Cerebellum (tissue), 4 donors: ENCODE measurements at places on chromosomes 1 and 21. TPM values are rescaled to one million over a fixed set of nuclear protein-coding genes. Genes with fewer than 3 reads are reported as not detected.

SLC1A7 gene
- not detected for total RNA-seq

DNA sequence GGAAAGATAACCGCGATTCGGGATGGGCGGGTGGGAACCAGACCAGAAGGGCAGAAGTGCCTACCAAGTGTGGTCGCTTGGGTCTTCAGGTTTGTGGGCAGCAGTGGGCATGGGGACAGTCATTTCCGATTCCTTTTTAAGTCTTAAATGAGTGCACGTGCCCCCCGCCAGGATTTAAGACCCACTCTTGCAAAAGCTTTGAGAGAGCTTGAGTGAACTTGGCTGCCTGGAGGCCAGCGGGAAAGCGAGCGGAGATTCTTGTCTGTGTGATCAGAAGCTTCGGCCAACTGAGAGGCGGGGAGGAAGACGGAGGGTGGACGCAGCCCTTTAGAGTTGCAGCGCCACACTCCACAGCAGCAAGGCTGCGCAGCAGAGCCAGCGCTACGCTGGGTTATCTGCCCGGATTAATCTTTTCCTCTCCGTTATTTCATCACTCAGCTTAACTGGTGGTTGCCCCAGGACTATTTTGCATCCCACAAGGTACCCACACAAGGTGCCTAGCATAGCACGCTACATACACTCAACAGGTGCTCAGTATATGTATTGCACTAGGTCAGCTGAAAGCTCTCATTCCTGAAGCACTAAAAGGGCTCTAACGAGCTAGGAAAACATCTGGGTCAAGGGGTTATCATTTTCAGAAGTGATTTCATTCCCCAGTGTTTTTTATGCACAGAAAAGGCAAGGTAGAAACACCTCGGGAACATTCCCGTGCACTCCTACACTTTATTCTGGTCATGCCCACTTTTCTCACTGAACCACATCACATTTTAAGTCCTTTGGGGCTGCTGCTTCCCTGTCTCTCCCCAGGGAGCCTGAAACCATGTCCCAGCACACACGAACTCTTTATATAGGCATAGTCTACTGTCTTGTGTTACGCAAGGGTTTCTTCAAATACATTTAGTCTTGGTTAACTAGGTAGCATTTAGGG lies 1.5 kb upstream of the BATF3 start:
- DNase-seq: no peak

DNA sequence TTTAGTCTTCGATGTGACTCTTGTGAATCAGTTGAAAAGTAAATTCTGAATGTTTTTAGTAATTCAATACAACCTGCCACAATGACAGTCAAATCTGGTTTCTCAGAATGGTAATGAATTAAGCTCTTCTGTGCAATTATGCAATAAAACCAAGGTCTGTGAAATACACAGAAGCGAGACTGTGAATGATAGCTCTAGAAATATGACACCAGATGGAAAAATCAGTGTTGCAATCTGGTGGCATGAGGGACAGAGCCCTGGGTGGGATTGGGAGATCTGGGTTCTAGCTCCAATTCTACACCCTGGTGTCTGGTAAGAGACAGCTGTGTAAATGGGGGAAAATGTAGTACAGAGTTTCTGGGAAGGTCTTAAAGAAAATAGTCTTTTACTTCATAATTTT lies 586.4 kb upstream of the ZRANB2 start:
- DNase-seq: peak; percentile 38

SFT2D2 gene
- total RNA-seq: 31.9 TPM

DNA sequence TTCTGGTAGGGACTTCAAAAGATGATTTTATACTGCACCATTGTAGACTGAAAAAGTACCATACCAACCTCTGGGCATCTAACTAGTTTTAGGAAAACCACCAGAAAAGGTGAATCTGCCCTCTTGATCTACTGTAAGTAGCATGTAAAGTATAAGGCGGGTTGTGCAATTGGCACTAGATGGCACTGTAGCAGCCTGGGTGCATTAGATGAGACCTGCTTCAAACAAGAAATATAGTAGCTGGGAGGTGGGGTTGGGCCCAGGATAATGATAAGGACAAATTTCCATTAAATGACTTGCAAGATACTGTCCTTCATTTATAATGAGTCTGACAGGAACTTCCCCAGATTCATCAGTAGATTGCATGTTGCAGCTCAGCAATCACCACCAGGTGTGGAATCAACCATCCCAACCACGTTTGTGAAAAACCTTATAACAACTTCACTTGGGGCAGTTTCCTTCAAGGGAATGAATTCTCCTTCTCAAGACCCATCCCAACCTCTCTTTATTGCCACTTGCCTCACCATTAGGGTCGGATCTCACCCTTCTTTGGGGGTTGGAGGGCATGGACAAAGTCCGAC lies 37.3 kb upstream of the IL10 start:
- DNase-seq: no peak

TEX38 gene
- total RNA-seq: not detected

TNFRSF18 gene
- total RNA-seq: not detected

DNA sequence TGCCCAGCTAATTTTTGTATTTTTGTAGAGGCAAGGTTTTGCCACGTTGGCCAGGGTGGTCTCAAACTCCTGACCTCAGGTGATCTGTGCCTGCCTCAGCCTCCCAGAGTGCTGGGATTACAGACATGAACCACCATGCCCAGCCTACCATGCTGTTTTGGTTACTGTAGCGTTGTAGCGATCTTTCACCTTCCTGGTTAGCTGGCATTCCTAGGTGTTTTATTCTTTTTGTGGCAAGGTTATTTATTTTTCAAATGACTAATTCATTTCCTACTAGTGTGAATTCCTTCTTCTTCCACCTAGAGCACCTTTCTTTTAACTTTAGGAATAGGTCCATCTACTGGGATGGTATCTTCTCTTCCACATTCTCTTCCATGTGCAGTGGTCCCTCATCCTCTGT lies 29.3 kb downstream of the TMEM200B start:
- DNase-seq: no peak

LENEP gene
- 1.5 TPM for total RNA-seq

ZBTB48 gene
- total RNA-seq: 15.5 TPM

AGPAT3 gene
- 32.3 TPM for total RNA-seq

DNA sequence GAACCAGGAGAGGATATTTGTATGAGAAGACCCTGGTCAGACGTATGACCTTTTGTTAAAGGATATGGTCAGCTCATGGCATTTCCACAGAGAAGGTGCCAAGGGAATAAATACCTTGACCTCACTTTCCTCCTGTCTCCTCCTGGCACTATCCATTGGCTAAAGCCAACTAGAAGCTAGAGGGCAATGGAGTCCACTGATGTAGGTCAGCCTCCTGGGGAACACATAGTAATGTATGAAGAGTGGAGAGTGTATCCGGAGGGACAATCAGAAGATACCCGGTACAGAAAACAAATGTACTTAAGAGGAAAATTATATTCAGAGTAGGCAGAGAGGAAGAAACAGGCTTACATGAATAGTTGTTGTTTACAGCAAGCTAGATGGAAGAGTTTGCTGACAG lies 698 bp upstream of the NTMT2 start:
- DNase-seq: no peak
